Uterine smooth muscle cell (primary cell): ENCODE measurements at places on chromosomes 2 and 18. TPM values are rescaled to one million over a fixed set of nuclear protein-coding genes. Genes with fewer than 3 reads are reported as not detected.

MC5R gene
- not detected in 2 replicates for total RNA-seq

SERPINB3 gene
- total RNA-seq: not detected in 2 replicates

NAB1 gene
- 29.0 and 34.6 TPM in 2 replicates for total RNA-seq

ALLC gene
- 0.25 TPM in 1 of 2 replicates, not detected in the other for total RNA-seq

CRACDL gene
- under 0.01 TPM in 1 of 2 replicates, not detected in the other for total RNA-seq

HOXD4 gene
- total RNA-seq: 0.12 and 0.22 TPM in 2 replicates

SERPINB13 gene
- not detected in 2 replicates for total RNA-seq
